ENCODE measurements at places on chromosomes 5 and 9.

DNA sequence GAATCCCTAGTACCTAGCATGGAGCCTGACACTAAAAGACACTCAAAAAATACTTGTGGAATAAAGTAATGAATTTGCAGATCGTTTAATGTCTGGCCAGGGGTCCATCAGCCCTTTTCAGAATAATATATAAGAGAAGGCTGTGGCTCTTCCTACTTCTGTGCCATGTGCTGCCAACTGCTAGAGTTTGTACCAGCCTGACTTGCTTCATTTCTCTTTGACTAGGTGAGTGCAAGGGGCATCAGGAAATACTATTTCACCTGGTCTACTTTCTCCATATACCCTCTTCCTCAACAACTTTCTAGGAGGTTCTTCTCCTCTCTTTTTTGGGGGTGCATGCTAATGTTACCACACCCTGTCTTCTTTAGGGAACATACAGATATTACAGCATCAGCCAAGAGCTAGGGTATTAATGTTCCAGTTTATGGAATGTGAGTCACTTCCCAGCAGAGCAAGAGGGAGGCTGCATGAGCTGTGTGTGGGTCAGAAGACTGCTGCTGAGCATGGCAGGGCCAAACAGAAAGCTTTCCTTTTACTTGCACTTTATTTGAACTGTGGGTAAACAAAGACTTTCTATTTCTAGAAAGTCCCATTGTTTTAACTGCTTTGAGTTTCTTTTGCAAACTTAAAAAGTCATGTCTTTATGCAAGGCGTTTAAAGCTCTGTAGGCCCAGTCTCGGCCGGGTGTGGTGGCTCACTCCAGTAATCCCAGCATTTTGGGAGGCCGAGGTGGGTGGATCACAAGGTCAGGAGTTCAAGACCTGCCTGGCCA lies 158.9 kb downstream of the ADAMTSL1 start:
- no peak for DNase-seq

GRCh38 chr5:133367984-133368383 lies 244.4 kb downstream of the FSTL4 start:
- no peak for DNase-seq

DNA sequence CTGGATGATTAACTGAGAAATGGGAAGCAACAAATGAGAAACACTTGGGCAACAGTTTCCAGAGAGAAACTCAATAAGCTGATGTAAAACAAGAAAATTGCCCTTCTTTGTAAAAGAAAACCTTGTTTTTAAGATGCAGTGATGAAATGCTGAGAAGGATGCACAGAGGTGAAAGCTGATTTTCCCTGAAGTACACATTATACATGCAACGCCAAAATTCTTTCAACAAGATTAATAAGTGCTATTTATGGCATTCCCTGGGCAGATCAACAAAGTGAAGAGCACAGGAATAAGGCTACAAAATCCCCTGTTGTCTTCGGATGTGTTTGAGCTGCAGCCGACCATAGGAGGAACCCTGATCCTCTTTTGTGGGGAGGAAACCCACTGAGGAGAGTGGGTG lies 208.0 kb upstream of the ANKH start:
- no peak for DNase-seq

DNA sequence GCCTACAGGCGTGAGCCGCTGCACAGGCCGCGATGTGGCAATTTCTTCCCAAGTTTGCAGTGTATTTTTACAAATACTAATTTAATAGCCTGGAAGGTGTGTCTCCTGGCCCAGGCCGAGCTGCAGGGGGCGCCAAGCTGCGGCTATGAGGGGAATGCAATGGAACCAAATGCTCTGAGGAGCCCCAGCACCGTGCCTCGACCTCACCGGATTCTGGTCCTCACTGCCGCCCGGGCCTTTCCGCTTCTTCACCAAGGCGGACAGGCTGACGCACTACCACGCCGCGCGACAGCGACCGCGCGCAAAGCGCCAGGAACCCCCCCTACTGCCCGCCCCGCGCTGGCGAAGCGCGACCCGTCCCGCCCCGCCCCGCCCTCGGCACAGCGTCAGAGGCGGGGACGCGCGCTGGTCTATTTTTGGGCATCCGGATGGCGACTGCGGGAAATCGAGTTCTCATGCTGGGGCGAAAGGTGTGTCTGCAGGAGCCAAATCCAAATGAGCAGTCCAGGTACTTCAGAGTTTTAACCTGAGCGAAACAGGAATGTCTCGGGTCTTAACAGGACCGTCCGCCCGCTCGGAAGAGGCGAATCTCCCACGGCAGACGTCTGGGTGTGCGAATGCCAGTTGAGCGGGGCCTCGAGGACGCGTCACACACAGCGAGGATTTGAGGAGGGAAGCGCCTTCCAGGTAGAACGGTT lies 31.7 kb upstream of the PRXL2C start:
- peak; percentile 5 for DNase-seq

- no peak for DNase-seq
Measured at GRCh38 chr9:70020217-70020616, 23.4 kb upstream of the MAMDC2 start.

DNA sequence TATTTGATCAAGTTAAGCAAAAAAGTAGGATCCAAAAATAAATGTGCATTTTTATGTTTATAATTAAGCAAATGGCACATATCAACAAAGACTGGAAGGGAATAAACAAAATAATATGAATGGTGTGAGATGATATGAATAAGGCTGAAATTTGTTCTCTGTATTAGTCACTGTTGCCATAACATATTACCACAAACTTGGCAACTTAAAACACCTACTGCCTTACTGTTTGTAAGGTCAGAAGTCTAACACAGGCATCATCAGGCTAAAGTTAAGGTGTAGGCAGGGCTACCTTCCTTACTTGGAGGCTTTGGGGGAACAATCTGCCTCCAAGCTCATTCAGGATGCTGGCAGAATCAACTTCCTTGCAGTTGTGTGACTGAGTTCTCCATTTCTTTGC lies 19.3 kb downstream of the PGGT1B start:
- DNase-seq: peak; percentile 13

DNA sequence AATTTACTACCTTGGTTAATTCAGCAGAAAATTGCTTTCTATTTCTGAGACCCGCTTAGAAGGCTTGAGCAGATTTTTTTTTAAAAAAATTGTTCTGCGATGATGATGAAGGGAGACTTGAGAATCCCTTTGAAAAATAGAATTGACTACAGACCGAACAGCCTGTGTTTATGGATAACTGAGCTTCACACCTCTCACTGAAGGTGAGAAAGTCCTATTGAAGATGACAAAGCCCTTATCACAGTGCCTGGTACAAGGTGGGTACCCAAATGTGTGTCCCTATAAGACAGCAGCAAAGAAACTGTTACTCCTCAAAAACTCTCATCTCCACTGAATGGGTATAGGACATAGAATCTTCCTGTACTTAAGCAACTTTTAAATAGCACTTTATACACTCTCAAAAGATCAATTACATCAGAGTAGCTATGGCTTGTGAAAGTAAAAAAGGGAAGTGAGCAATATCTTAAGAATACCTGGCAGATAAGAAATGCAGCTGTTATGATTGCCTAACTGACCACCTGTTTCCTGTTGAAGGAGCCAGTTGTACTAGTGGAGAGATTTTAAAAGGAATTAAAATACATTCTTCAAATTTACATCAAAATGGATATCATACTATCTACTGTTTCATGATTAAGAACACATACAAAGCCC lies 419.7 kb downstream of the CHSY3 start:
- DNase-seq: peak; percentile 72

- no peak for DNase-seq
Measured at GRCh38 chr9:108211411-108211955, 644.3 kb downstream of the ACTL7B start.

DNA sequence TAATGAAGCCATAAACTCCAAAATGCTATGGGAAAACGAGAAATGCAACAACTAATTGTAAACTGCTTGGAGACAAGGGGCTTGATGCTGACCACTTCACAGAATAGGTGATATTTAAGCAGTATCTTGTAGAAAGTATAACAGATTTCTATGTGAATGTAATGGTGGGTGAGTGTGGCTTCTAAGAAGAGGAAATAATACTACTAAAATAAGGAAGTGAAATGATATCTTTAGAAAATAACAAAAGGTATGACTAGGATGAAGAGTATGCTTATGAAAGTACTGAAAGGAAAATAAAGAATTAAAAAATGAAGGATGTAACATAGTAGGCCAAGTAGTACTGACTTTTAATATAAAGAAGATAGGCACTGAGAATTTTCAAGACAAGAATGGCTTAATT lies 94.2 kb downstream of the AGTPBP1 start:
- DNase-seq: peak; percentile 57

DNA sequence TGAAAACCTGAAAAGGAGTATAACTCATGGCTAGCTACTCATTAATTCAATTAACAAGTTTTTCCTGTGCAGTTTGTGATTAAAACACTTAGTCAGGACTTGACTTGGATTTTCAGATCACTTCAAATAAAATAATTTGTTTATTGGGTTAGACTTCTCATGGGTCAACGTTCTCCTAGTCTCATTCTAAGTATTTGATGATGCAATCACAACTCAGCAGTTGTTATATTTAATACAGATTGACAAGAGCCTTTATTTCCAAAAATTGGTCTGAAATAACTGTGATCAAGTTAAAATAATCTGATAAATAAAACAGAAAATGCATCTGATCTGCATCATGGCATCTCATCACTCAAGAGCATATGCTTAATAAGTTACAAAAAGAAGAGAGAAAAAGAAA lies 113.9 kb downstream of the FGF10 start:
- DNase-seq: no peak

- DNase-seq: no peak
Measured at GRCh38 chr5:126300293-126300692, 122.9 kb upstream of the GRAMD2B start.

- DNase-seq: no peak
Measured at GRCh38 chr5:6491196-6491918, 42.7 kb downstream of the UBE2QL1 start.

DNA sequence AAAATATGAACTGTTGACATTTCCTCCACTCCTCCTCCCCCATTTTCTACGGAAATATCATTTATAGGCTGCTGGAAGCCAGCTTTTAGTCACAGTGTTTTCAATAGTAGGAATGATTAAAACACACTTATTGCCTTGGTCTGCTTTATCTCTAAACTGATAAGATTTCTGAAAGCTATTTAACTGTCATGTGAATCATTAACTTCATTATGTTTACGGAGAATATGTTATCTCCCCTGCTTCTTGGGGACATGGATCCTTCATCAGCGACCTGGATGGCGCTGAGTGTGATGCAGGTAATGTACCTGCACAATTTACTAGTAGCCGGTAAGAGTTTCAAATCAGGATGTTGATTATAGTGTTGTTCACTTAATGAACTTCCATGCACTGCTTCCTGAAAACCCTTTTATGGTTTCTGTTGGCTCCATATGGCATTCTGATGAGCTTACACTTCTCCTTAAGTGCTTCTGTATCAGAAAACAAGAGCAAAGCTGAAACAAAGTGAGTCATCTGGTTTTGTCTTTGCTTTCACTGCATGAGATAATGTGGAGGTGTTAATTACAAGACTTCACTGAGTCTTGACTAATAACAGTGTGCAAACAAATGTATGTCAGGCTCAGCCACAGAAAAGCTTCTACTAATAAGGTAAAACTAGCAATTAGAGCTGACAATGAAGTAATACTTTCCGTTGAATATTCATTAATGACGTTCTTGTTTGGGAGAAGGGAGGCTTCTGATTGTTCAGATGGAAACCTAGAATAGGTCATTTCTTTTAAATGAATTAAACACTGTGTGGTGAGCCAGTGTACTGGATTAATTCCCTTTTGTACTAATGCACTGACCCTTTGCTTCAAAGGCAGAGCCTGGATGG lies 162.4 kb upstream of the ZNF608 start:
- peak; percentile 79 for DNase-seq

GRCh38 chr9:119441338-119441737 lies 72.1 kb upstream of the BRINP1 start:
- DNase-seq: no peak

- DNase-seq: no peak
Measured at GRCh38 chr9:20513126-20513913, 109.0 kb downstream of the MLLT3 start.

- no peak for DNase-seq
Measured at GRCh38 chr9:93379051-93379450, 72.4 kb upstream of the FAM120A start.

DNA sequence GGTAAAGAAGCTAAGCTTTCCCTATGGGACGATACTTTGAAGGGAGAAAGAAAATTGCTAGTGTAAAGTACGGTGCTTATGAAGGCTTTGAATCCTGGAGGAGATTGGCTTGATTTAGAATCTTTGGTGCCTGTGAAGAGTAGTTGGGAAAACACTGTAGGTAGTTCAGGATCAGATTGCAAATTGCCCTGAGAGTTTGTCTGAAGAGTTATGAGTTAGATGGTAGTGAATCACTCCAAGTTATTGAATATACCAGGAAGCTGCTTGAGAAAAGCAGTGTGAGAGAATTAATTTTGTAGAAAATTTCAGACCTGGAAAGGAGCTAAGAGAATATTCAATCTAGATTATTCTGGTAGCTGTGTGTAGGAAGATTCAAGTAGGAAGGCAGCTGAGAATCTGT lies 11.5 kb downstream of the MAN2A1 start:
- DNase-seq: no peak

DNA sequence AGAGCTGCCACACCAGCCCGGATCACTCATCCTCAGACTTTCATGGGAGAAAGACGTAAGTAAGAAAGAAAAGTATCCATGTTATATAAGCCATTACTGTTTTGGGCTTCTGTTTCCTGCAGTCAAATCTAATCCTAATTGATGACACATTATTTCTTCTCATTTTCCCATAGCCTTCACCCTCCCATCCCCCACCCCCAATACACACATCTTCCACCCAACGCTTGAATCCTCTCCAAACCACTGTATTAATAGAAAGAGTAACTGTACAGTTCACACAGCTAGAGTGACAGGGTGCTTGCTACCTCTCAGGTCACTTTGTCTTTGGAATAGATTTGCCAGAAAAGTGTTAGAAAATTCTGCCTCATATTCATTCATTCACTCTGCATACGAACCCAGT lies 69.3 kb upstream of the IL17B start:
- DNase-seq: no peak

GRCh38 chr9:85200726-85201404 lies 531.3 kb downstream of the NTRK2 start:
- no peak for DNase-seq

DNA sequence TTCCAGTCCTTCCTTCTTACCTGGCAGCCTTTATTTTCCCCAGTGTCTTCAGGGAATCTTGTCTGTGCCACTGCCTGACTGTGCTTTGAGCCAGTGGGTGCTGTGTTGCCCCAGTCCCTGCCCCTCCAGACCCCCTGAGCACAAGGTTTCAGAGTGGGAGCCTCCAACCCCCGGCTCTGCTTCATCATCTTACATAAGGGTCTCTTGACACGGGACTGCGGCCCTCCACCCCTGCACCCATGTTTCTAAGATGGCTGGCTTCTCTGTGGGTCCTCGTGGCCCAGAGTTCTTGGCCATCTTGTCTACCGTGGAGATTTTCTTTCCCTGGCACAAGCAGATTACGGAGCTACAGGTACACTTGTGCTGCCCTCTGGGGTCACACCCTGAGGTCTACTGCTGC lies 194.1 kb downstream of the CACNA1B start:
- DNase-seq: no peak

- no peak for DNase-seq
Measured at GRCh38 chr5:65383859-65384258, 97.9 kb downstream of the ADAMTS6 start.
